Right forelimb (tissue), 1 donor: ENCODE measurements at places on chromosomes 12 and 14.
A peak's percentile ranks its signal among the peaks of the same experiment; 100 is the strongest.

DNA sequence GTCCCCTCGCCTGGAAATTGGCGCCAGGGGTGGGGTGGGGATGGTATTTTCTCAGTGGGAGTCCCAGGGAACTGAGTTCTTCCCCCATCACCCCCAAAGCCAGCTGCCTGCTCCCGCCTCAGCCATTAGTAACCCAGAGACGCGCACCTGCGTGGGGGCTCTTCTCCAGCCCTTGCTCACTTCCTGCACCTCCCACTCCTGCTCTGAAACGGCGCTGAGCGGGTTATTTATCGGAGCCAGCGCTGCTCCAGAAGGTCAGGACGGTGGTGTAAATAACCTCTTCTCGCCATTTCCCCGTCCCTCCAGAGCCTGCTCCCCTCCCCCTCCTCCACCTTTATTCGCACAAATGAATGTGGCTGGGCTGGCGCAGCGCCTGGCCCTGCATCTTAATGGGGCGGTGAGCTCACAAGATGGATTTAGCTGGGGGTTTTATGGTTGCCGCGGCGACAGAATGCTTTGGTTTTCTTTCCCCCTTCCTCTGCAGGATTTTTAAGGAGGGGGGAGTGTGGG is 12.2 kb downstream of the GPR84 start:
- DNase-seq: peak; percentile 84

DNA sequence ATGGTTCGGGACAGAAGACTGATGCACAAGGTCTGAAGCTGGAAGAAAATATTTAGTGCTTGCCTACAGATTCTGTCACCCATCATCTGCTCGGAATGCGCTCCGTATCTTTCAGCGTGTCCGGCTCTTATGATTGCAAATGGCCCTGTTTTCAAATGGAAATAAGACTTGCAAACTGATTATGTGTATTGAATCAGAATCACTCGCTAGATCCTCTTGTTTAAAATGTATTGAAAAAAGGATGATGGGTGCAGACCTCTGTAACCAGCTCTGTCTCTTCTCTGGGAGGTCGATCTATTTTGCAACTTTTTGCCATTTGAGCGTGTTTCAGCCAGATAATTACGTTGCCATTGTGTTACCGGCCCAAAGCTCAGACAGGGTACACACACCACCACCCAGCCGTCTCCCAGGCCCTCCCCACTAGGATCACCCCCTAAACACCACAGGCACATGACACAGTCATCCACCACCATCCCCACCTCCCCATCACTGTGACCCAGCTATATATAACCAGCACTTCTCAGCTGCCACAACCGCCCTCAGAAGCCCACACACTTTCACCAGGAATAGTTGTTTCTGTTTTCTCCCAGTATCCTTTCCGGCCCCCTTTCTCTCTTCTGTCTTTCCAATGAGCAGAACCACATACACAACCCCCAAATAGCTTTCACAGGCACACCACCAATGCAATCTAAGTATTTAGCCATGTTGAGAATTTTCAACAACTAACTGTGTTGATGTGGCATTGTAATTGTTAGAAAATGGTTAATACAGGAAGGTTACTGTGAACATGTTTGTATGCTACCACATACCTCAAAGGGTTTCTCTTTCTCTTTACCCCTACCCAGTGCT is 10.7 kb downstream of the NKX2-1 start:
- no peak for DNase-seq

GRCh38 chr14:30655658-30656057 is 33.5 kb downstream of the SCFD1 start:
- DNase-seq: no peak

GRCh38 chr14:101120641-101121507 is 217.4 kb upstream of the RTL1 start:
- peak; percentile 50 for DNase-seq

GRCh38 chr12:52929538-52929937 is 19.4 kb upstream of the KRT18 start:
- DNase-seq: peak; percentile 7

- no peak for DNase-seq
These were observed 380.3 kb upstream of the TBX3 start for GRCh38 chr12:115064296-115064695.

- peak; percentile 78 for DNase-seq
These were observed 417.7 kb downstream of the ATP23 start for GRCh38 chr12:58359084-58359483.

DNA sequence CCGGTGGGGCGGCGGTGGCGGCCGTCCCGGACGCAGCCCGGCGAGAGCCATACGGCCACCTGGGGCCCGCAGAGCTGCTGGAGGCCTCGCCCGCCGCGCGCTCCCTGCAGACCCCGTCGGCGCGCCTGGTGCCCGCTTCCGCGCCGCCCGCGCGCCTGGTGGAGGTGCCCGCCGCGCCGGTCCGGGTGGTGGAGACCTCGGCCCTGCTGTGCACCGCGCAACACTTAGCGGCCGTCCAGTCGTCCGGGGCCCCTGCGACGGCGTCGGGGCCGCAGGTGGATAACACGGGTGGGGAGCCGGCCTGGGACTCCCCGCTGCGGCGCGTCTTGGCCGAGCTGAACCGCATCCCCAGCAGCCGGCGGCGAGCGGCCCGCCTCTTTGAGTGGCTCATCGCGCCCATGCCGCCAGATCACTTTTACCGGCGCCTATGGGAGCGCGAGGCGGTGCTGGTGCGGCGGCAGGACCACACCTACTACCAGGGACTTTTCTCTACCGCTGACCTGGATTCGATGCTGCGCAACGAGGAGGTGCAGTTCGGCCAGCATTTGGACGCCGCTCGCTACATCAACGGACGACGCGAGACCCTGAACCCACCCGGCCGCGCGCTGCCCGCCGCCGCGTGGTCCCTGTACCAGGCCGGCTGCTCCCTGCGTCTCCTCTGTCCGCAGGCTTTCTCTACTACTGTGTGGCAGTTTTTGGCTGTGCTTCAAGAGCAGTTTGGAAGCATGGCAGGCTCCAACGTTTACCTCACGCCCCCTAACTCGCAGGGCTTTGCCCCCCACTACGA is 716 bp downstream of the RIOX1 start:
- peak; percentile 59 for DNase-seq
